ENCODE measurements at places on chromosomes 16 and 17. TPM values are rescaled to one million over a fixed set of nuclear protein-coding genes. Genes with fewer than 3 reads are reported as not detected.

Gene RHBDF1
- total RNA-seq, result 109 TPM

GRCh38 chr16:2518823-2519710, 1.1 kb upstream of the AMDHD2 start:
- H3K4me1 ChIP-seq, result peaks cover 63% of the 10 kb centered on the region
- H3K27ac ChIP-seq, result peak overlapping the region; percentile 74
- H3K4me3 ChIP-seq, result peak overlapping the region; percentile 70

Gene C1QTNF8
- 4.3 TPM for total RNA-seq

DNA sequence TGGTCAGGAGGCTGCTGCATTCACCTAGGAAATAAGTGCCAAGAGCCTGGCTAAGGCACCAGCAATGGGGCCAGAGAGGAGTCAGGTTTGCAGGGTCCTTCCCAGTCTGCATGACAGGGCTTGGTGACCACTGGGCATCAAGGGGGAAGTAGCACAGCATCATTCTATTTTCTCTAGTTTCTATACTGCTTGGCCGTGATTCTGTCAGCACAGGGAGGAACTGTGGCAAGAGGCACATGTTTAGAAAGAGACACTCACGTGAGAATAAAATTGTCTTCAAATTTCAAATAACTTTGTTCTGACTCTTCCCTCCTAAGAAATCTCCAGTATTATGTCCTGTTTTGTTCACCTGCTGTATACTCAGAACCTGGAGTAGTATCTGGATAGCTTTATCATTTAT, 37.8 kb downstream of the ERN1 start:
- H3K27ac ChIP-seq, result no peak overlapping the region
- H3K4me1 ChIP-seq, result peaks cover 22% of the 10 kb centered on the region
- H3K36me3 ChIP-seq, result no peaks in the 10 kb centered on the region
- no peak for DNase-seq
- no peak overlapping the region for H3K4me3 ChIP-seq

Gene CACNA1H
- total RNA-seq, result 33.0 TPM

DNA sequence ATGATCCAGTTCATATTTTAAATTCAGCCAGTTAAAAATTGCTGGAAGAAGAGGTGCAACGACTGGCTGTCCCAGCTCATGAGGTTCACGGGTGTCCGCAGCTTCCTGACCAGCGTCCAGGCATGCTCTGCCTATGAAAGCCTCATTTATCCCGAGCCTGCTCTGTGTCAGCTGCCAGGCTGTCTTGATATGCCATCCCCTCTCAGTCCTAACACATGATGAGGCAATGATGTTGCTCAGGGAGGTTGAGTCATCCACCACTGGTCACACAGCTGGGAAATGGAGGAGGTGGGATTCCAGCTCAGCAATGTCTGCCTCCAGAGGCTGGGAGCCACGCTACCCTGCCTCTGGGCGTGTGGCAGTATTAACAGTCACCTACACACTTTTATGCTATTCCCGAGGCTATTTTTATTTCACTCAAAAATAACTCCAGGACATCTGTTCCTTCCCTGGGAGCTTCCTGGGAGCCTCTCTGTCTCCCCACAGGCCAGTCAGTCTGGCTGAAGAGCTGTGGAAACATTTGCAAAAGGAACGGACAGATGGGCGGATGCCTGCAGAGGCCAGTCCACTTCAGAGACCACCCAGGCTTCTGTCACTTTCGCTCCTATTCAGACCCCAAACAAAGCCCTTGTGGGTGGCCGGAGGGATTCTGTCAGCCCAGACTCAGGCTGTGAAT, 22.5 kb downstream of the RAB11FIP4 start:
- DNase-seq, result no peak
- H3K4me3 ChIP-seq, result no peak overlapping the region
- no peak overlapping the region for H3K27ac ChIP-seq
- no peaks in the 10 kb centered on the region for H3K4me1 ChIP-seq
- H3K36me3 ChIP-seq, result no peaks in the 10 kb centered on the region
- H3K27me3 ChIP-seq, result no peaks in the 10 kb centered on the region

Gene DNASE1L2
- total RNA-seq, result 2.3 TPM

Gene RASD1
- 23.0 TPM for total RNA-seq

Gene NPIPB6
- 8.2 TPM for total RNA-seq

Gene KRT33A
- total RNA-seq, result not detected

DNA sequence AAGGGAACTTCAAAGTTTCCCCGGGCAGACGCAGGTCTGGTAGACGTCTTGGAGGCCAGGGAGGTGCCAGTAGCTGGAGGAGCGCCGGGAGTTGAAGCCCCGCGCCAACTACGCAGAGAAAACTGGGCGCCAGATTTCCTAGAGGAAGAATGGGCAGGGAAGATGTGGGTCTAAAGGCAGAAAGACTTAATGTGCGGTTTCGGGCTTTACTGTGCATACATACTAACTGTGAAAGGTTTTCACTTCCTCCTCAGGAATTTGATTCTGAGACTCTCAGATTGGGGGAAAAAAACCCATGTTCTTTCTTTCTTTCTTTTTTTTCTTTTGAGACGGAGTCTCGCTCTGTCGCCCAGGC, 331 bp upstream of the ZNF287 start:
- H3K27ac ChIP-seq, result peak overlapping the region; percentile 69
- H3K27me3 ChIP-seq, result no peaks in the 10 kb centered on the region
- peaks cover 4% of the 10 kb centered on the region for H3K4me1 ChIP-seq
- H3K36me3 ChIP-seq, result peaks cover 6% of the 10 kb centered on the region
- no peak for DNase-seq

- no peaks in the 10 kb centered on the region for H3K4me1 ChIP-seq
- DNase-seq, result no peak
- H3K4me3 ChIP-seq, result no peak overlapping the region
- H3K36me3 ChIP-seq, result peaks cover 38% of the 10 kb centered on the region
Measured at GRCh38 chr17:62688398-62689160, 61.1 kb downstream of the MRC2 start.

GRCh38 chr16:10039220-10040096, 142.8 kb downstream of the GRIN2A start:
- H3K27ac ChIP-seq, result no peak overlapping the region
- H3K4me1 ChIP-seq, result no peaks in the 10 kb centered on the region
- no peak for DNase-seq
- peak overlapping the region; percentile 65 for H3K4me3 ChIP-seq

Gene CYGB
- total RNA-seq, result 8.3 TPM

GRCh38 chr16:10878644-10879501, 1.9 kb downstream of the CIITA start:
- H3K27ac ChIP-seq, result no peak overlapping the region
- peak overlapping the region; percentile 80 for H3K4me3 ChIP-seq
- H3K4me1 ChIP-seq, result peaks cover 6% of the 10 kb centered on the region
- no peaks in the 10 kb centered on the region for H3K36me3 ChIP-seq
